SK-N-SH (cell line): ENCODE measurements at places on chromosomes 6 and 20. TPM values are rescaled to one million over a fixed set of nuclear protein-coding genes. Genes with fewer than 3 reads are reported as not detected.

DNA sequence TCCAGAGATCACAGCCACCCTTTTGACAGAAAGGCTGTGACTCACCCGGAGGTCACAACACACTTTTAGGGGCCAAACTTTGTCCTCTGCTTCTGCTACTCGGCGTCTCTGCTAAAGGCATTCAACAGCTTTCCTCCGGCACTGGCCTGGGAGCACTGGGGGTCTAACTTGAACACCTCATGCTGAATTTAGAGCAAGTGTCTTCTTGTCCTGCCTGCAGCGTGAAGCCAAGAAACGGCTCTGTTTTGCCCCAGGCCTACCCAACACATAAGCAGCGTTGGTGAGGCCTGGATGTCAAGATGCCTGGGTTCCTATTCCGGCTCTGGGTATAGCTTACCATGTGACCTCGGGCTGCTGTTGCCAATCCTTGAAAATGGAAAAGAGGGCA lies 2.3 kb downstream of the CDH22 start:
- no peak for DNase-seq

GRCh38 chr6:154080461-154081189 lies 41.6 kb downstream of the OPRM1 start:
- DNase-seq: no peak

- peak; percentile 57 for DNase-seq
Measured at GRCh38 chr20:60062431-60063047, 104.3 kb downstream of the CDH26 start.

DNA sequence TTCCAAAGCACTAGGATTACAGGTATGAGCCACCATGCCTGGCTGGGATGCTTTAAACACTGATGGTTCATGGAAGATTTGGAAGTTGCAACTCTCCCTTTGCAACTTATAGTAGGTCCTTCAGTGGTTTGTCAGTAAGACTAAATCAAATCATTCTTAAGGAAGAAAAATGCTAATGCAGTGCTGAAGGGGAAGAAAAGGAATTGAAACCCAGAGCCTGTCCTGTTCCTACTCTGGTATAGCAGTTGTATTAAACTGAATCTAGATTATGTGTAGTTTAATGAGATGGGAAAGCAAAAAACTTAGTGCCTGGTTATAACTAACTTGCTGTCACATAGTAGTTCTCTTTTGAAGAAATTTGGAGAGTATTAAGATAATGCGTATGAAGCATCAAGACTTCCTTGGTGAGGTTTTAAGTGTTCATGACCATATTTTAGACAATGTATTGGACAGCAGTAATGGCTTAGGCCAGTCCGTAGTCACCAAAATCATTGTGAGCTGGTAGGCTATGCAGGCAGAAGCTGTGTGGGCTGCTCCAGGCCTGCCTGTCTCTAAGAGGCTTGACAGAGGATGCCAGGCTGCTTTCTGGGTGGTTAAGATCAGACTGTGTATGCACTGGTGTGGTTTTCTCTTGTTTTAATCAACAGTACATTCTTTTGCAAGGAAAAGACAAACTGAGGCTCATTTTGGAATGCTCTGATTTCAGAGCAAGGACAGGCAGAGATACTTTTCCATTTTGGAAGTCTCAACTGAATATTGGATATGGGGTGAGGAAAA lies 14.0 kb downstream of the PAQR8 start:
- no peak for DNase-seq

DNA sequence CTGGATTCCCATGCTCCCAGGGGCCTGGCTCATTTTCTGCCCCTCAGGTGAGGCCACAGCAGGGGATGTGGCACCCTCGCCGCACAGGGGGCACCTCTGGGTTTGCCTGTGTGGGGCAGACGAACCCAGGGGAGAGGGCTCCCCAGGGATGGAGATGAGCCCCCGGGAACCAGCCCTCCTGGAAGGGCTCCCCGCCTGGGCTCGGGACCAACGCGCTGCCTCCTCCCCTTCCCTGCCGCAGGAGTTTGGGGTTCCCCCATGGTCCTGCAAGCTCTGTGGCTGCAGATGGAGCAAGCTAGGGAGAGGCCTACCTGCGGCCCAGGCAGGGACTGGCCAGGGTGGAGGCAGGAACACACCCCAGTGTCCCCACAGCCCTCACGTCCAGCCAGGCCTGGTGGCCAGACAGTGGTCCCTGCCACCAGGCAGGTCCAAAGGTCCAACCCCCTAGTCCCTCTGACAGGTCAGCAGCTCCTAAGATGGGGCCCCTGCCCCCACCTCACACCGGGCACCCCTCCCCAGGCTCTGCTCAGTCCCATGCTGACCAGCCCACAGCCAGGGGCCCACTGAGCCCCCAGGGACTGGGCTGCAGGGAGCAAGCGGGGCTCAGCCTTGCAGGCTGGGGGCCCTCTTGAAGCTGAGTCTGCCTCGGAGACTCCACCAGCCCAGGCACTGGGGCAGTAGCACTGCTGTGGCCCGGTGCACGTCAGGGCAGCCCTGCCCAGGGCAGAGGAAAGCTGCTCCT lies 13.7 kb downstream of the LAMA5 start:
- DNase-seq: no peak

GRCh38 chr6:21091411-21091810 lies 502.1 kb upstream of the SOX4 start:
- DNase-seq: no peak

DNA sequence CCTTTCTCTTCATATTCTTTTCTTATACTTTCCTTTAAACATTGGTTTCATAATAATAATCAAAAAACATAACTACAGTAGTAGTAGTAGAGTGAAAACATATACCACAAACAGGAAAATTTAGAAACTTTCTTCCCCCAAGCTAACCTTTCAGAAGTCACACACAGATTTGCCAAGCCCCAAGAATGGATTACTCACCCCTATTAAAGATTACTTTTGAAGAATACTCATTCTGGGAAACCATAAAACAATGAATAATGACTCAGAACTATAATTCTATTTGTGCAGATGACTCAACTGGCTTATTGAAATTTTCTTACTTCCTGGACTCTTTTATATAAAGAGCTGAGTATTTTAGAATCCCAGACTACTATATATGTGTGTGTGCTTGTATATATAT lies 119.4 kb upstream of the GJE1 start:
- DNase-seq: no peak

DNA sequence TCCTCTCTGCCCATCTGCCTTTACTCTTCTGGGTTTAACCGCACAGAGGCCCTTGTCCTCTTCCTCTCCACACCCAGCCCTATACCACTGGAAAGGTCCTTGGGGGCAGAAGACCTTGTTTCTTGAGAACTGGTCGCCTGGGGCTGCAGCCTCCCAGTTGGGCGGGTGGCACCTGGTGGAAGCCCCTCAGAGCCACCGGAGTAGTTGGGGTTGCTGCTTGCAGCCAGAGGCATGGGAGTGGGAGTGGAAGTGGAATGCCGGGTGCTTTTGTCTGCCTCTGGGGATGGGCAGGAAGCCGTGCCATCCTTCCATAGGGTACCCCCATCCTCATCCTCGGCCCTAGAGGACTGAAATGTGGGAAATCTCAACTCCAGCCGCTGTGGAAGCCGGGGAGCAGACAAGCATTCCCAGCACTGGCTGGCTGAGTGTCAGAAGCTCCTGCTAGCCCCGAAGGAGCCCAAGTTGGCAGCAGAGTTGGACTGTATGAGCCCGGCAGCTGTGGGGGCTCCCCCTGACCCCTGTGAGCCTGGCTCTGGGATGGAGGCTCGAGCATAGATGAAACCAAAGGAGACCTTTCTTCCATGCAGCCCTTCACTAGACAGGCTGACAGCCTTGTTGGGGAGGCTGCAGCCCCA lies 1.2 kb downstream of the VSTM2L start:
- no peak for DNase-seq

GRCh38 chr6:3446184-3446583 lies 10.7 kb downstream of the SLC22A23 start:
- DNase-seq: no peak

- DNase-seq: peak; percentile 6
Measured at GRCh38 chr6:52697903-52698302, 27.0 kb downstream of the TMEM14A start.

GRCh38 chr6:157563611-157564284 lies 182.8 kb downstream of the ZDHHC14 start:
- DNase-seq: no peak

- peak; percentile 35 for DNase-seq
Measured at GRCh38 chr6:9412951-9413559, 977.7 kb upstream of the SLC35B3 start.

GRCh38 chr6:112910256-112910655 lies 563.1 kb downstream of the RFPL4B start:
- no peak for DNase-seq

GRCh38 chr6:42100029-42100901 lies 42.2 kb downstream of the C6orf132 start:
- no peak for DNase-seq

DNA sequence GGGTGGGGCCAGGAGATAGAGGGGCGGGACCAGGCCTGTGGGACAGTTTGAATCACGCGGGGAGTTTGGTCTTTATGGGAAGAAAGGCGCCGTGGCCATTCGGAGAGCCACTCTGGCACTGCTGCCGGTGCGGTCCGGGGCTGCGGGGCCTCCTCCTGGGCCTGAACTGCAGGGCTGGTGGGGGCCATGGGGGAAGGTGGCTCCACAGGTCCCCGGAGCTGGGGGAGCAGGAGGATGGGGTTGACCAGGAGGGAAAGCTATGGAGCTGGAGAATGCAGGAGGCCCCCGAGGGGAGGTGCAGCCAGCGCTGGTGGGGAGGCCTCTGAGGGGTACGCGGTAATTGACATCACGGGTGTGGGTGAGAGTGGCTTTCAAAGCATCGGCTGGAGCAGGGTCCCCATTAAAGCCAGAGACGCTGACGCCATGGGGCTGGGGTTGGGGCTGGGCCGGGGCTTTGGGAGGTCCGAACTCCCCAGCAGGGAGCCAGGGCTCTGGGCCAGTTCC lies 1.8 kb upstream of the BHLHE23 start:
- DNase-seq: peak; percentile 62

- DNase-seq: no peak
Measured at GRCh38 chr20:36997121-36997520, 45.6 kb upstream of the SAMHD1 start.

DNA sequence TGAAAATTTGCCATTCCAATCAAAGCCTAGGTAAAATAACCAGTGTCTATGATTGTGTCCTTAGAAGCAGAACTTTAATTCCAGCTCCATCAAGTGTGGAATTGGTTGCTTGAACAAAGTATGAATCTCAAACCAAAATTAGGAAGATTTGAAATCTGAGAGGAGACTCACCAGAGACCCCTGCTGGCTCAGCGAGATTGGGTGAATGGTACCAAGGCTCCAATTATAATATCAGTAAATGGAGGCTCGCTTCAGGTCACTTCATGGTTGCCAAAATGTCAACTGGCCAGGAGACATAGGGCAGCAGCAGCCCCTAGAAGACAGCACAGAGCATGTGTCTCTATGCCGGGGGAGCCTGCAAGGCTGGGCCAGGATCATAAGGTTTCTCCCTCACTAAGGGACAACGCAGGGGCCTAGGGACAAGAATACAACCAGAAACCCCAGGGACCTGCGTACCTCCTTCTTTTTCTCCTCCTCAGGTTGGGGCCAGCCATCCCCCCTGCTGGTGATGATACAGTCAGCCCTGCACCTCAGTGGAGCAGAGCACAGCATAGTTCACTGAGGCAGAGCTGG lies 14.0 kb downstream of the RBL1 start:
- peak; percentile 23 for DNase-seq

DNA sequence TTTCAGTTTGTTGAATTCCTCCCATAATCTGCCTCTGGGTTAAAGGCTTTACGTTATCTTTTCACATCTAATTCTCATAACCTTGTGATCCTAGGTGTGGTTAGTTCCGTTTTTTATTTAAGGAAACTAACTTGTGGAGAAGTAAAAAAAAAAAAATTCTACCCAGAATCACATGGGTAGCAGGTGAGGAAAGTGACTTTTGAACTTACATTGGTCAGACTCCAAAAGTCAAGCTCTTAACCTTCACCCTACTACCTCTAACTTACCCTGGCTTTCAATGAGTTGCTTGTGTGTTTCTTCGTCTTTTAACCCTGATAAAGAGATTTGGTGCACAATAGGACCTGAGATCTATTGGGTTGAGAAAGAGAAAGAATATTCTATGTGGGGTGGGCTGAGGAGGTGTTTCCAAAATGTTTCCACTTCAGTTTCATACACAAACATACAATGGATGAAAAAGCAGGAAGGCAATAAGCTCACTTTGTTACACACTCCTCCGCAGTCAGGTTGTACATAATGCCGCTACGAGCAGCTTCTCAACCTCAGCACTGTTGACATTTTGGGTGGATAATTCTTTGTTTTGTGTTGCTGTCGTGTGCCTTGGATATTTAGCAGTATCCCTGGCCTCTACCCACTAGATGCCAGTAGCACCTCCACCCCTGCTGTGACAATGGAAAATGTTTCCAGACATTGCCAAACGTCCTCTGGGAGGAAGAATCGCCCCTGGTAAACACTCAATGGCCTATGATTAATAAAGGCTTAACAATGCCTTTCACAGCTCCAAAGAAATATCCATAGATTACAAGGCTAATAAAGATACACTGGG lies 193.0 kb upstream of the ZNF217 start:
- no peak for DNase-seq

DNA sequence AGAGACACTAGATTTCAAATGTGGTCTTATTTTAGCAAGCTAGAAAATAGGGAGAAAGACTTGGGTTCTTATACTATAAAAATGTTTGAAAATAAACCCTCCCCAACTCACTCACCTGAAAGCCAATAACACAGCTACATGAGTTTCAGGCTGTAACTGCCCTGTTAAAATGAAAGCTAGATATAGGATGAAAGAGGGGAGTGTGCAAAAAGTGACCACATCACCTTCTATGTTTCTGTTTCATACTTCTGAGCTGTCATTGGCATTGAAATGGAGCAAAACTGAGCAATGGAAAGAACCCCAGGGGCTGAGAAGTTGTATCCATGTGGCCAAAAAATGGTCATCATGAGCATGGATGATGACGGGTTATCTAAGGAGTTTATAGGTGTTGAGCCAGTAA lies 148.1 kb upstream of the TENT5A start:
- DNase-seq: no peak

- peak; percentile 17 for DNase-seq
Measured at GRCh38 chr6:170174124-170174770, 116.6 kb downstream of the DLL1 start.

- no peak for DNase-seq
Measured at GRCh38 chr6:10550764-10551163, 29.6 kb downstream of the GCNT2 start.

- peak; percentile 48 for DNase-seq
Measured at GRCh38 chr6:113564371-113565171, 292.6 kb upstream of the MARCKS start.

- DNase-seq: no peak
Measured at GRCh38 chr20:62732031-62732760, 23.6 kb downstream of the NTSR1 start.

DNA sequence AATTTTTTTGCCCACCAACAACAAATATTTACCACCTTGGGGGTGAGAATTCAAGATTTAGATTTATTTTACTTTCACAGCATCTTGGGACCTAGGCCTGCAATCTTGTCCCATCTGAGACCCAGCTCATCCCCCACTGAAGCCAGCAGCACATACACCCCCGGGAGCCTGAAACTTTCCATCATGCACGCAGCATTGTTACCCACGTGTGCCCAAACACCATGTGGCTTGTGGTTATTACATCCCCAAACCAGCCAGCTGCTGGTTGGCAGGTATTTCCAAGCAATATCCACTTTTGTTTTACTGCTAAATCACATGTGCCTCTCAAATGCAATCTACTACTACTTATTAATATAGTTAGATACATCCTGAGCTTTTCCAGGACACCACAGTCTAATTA lies 149.3 kb upstream of the NT5E start:
- no peak for DNase-seq

SYCP2L gene
- 0.82 and 1.5 TPM in 2 replicates for polyA plus RNA-seq

FAM83B gene
- not detected in 2 replicates for polyA plus RNA-seq

GJA10 gene
- polyA plus RNA-seq: not detected in 2 replicates

ERVFRD-1 gene
- not detected in 2 replicates for polyA plus RNA-seq

LINC00237 gene
- polyA plus RNA-seq: not detected in 2 replicates

BANF2 gene
- not detected in 2 replicates for polyA plus RNA-seq

SLC24A3 gene
- not detected in 2 replicates for polyA plus RNA-seq

MYLK4 gene
- 0.16 and 0.18 TPM in 2 replicates for polyA plus RNA-seq

SLC22A7 gene
- not detected in 2 replicates for polyA plus RNA-seq
